ENCODE measurements at places on chromosomes 16 and 17. TPM values are rescaled to one million over a fixed set of nuclear protein-coding genes. Genes with fewer than 3 reads are reported as not detected.

SHBG gene
- total RNA-seq: not detected

TNK1 gene
- 12.7 TPM for total RNA-seq

ZNF423 gene
- 9.2 TPM for total RNA-seq

CHD9NB gene
- total RNA-seq: 12.5 TPM

ASPA gene
- 0.78 TPM for total RNA-seq

KRTAP1-5 gene
- total RNA-seq: not detected

CNTD1 gene
- not detected for total RNA-seq

PRCD gene
- 4.6 TPM for total RNA-seq

FBXW10 gene
- not detected for total RNA-seq

RNF227 gene
- total RNA-seq: 3.0 TPM

GRCh38 chr16:84603140-84603816, 14.6 kb downstream of the COTL1 start:
- peak; percentile 60 for DNase-seq

GRCh38 chr16:69924777-69925191, 26.4 kb upstream of the CLEC18A start:
- DNase-seq: peak; percentile 57

DNA sequence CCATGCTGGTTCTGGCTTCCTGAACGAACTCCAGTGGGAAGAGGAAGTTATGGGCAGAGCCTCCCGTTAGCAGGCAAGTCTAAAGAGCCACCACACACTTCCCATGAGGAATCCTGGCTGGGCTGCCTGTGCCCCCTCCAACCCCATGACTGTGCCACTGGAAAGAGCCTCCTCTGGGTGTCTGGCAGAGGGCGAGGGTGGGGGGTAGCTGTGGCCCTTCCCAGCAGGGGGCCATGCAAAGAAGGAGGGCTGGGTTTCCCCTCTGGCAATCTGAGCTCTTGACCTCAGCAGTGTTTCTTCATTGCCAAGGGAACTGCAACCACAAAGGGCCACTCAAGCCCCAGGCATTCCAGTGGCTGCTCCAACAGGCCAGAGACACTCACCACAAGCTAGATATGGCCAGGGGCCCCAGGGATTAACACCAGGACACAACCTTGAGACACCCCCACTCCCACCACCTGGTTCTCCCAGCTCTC, 1.7 kb upstream of the RRAD start:
- DNase-seq: no peak

DNA sequence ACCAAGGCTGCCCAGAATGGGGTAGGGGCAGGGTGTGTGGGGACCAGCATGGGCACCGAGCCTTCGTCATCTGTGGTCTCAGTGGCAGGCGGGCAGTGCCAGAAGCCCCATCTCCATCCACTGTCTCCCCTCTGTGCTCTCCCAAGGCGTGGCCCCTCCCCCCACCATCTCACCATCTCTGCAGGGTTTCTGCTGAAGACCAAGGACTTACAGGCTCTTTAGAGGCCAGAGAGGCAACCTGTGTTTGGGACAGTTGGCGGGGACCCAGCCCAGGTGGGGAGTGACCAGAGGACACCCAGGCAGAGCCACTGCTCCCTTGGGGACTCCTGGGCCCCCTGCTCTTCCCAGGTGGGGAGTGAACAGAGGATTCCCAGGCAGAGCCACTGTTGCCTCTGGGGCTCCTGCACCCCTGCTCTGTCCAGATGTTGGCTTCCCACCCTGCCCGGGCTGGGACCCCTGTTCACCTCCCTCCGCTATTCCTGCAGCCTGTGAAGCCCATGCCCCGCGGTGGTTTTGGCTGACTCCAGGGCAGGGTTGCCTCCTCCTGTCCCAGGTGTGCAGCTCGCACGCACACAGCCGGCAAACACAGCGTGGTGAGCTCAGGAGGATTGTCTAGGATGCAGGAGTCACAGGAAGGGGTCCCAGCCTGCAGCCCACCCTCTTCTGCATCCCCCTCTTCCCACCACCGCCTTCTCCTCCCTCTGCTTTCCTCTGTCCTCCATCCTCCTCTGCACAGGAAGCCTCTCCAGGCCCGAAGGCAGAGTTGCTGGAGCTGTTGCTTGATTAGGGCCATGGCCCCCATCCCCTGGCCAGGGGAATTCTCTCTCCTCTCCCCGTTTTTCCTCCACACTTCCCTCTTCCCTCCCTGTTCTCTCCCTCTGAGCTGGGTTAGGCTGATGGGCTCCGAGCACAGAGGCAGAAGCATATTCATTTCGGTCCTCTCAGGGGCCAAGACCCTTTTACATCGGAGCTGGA, 45.0 kb downstream of the SLC7A5 start:
- DNase-seq: no peak

GRCh38 chr17:27664606-27664965, 33.6 kb downstream of the LGALS9 start:
- DNase-seq: no peak

DNA sequence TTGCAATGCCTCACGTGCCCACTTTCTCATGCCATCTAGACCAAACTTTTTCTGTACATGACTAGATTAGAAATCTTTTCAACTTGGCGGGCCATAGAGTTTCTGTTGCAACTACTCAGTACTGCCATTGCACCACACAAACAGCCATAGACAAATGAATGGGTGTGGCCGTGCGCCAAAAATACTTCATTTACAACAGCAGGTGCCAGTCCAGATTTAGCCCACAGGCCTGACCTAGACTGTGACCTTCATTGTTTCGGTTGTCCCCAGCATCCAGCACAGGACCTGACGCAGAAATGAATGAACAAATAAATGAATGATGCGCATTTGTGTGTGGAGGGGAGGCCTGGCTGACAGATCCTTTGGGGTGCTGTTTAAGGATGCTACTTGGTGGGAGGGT, 14.3 kb upstream of the PDK2 start:
- DNase-seq: no peak

GRCh38 chr16:49832177-49832576, 23.7 kb downstream of the ZNF423 start:
- no peak for DNase-seq

DNA sequence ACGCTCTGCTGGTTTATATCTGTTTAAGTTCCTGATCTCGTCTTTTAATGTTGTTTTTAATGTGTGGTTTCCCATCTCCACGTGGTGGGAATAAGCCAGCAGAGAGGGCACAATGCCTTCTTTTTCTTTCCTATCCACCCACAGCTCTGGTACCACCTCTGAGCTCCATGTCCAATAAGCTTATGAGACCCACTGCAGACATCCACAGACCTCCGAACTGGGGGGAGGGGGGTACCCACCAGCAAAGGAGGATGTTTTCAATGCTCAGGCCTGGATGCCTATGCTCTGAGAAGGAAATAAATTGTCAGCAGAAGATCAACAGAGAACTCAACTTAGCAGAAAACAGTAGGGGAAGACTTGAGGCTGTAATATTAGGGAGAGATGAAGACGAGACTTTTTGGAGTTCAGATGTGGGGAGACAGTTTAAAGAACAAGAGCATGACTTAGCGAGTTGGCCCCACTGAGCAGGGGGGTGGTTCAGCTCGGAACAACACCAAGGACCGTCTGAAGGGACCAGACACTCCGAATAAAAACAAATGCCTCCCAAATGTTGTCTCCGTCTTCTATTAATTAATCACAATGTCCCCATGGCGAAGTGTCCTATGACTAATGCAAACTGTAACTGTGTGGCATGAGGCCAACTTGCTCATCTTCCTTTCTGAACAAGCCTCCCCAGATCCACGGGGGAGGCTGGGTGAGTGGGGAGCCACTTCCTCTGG, 62.7 kb downstream of the GAS7 start:
- peak; percentile 78 for DNase-seq

DNA sequence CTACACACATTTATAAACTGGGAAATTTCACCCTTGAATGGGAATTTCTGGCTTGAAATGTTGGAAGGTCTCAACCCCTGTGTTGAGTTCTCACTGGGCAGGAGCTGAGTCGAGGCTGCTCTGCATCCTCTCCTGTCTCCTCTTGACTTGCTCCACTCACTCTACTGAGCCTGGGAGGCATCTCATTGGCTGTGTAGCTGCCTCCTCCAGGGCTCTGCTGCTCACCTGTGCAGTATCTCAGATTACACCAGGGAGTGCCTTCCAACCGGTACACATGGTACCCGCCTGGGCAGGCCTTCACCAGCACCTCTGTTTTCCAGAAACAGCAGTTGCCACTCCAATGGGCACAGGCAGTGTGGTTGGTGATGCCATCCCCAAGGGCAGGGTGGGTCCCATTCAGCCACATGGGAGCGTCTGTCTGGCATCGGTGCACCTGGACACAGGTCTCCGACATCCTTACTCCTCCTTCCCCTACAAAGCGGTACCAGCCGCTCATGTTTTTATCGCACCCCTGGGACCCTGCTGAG, 3.7 kb downstream of the GP2 start:
- DNase-seq: no peak

GRCh38 chr16:86692426-86692825, 114.1 kb downstream of the FOXL1 start:
- no peak for DNase-seq

DNA sequence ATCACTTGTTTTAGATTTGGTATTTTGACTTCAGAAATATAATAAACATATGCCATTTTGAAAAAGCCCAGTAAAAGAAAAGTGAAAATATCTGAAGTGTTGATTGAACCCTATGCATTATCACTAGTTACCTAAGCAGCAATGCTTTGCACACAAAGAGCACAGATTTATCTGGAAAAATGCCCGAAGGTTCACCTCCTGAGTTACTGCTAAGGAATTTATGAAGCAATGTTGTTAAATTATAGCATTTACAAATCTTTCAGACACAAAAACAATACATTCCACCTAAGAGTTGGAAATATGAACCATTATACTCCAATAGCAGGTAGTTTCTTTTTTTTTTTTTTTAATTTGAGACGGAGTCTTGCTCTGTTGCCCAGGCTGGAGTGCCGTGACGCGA, 38.9 kb upstream of the GHDC start:
- no peak for DNase-seq

DNA sequence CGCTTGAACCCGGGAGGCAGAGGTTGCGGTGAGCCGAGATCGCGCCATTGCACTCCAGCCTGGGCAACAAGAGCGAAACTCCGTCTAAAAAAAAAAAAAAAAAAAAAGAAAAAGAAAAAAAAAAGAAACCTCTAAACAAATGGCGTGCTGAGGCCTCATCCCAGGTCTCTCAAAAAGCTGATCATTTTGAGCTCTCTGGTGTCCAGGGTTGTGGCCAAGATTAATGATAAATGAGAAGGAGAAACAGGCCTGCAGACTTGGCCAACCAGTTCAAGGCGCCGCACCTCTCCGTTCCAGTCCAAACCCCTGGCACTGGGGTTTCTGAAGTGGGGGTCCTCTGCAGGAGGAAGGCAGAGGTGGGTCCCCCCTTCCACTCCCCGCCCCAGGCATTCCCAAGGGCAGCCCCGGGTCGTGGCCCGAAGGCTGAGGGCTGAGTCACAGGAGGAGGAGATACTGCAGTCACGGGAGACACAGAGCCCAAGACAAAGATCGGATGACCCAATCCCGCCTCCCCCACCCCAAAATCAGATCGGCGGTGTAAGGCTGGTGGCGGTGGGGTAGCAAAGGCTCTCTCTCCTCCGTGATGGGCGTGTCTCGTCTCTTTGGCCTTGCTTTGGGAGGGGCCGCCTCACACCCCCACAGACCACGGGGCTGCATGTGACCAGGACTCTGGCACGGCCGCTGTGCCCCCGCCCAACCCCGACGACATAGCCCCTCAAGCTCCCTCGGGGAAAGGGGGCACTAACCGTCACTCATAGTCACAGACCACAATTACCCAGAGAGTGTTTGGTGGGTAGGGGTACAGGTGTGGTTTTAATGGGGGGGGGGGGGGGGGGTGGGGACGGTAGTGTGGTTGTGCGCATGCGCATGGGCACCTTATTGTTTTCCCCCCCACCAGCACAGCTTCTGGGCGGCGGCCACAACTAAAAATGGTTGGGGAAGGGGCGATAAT, 1.1 kb downstream of the VAT1 start:
- DNase-seq: peak; percentile 55

DNA sequence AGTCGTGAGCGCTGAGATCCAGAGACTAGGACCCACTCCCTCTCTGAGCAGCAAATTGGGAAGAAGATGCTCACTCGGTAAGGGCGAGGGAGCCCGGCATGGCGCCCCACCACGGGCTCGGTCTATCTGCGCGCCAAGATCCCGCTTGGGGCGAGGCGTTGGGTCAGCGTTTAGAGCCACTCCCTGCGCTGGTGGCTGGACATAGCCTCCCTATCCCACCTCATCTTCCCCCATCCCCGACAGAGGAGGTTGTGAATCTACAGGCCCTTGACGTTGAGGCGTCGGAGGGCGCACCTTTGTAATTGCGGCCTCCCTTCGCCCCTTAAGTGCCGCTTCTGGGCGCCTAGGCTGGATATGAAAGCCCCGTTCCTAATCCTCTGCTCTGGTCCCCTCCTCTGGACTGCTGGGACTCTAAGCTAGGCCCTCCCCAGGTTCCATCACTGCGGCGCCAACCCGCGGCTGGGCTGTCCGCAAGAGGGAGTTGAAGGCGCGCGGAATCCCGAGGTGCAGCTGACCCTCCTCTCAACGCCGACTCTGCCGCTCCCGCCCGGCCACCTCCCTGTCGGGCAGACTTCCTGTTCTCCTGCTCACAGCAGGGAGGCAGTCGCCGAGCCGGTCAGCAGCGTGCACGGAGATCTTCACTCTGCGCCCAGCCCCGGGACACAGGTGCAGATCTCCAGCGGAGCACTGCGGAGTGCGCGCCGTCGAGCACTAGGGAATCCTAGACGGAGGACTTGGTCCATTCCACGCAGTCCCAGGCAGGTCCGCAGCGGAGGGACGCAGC, 16.1 kb upstream of the HOXB9 start:
- no peak for DNase-seq

- DNase-seq: no peak
Observed at GRCh38 chr17:76381633-76382350, 2.6 kb upstream of the SPHK1 start.

- DNase-seq: peak; percentile 55
Observed at GRCh38 chr17:12256380-12256995, 235.8 kb downstream of the MAP2K4 start.

GRCh38 chr16:53955221-53955875, 251.4 kb downstream of the FTO start:
- DNase-seq: no peak

- no peak for DNase-seq
Observed at GRCh38 chr17:58326609-58327362, 1.8 kb downstream of the TSPOAP1 start.

Measured in body of pancreas (tissue), 4 donors.